ENCODE measurements at places on chromosomes 1 and 21. TPM values are rescaled to one million over a fixed set of nuclear protein-coding genes. Genes with fewer than 3 reads are reported as not detected.

The RPE65 gene
- not detected for total RNA-seq

The TMEM61 gene
- total RNA-seq: not detected

The ADCY10 gene
- total RNA-seq: 0.17 TPM

The MTARC1 gene
- total RNA-seq: 0.86 TPM

The LRRC53 gene
- total RNA-seq: not detected

The BSND gene
- total RNA-seq: not detected

The VTCN1 gene
- total RNA-seq: not detected

Data from bronchial smooth muscle cell (primary cell).